HCEC 1CT (cell line): ENCODE measurements at places on chromosomes 13 and 19.

DNA sequence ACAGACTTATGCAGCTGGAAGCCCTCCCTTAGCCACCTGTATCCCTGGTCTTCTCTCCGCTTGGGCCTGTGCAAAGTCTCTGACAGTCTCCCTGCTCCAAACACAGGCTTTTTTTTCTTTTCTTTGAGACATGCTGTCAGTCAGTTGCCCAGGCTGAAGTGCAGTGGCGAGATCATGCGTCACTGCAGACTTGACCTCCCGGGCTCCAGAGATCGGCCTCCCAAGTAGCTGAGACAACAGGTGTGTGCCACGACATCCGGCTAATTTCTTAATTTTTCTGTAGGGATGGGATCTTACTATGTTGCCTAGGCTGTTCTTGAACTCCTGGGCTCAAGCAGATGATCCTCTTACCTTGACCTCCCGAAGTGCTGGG lies 1.6 kb downstream of the MZF1 start:
- DNase-seq = no peak

- DNase-seq = no peak
Measured at GRCh38 chr19:55483706-55484592, 1.0 kb upstream of the NAT14 start.

DNA sequence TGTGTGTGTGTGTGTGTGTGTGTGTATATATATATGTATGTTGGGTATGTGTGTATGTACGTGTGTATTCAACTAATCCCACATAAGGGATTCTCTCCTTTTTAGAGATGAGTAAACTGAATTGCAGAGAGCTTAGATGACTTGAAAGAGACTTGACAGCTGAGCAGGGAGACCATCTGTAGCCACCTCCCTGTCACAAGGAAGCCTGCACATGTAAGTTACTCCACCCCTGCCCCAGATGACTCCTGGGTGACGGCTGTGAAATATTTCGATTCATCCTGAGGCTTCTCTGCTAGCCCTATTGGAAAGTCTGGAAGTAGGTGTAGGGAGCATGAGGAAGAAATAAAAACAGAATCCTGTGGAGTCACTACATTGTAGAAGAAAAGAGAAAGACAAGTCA lies 480.4 kb downstream of the FOXO1 start:
- no peak for DNase-seq

DNA sequence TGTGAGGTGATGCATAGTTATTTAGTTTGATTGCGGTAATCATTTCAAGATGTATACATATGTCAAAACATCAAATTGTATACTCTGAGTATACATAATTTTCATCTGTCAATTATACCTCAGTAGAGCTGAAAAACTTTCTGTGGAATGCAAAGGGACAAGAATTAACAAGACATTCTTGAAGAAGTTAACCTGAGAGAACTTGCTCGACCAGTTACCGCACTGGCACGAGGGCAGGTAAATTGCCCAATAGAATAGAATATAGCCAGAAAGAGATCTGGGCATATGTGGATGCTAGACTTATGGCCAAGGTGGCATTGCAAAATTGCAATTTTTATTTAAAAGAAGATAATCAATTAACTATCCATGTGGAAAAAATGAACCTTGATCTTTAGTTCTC lies 42.3 kb upstream of the GJB6 start:
- no peak for DNase-seq

DNA sequence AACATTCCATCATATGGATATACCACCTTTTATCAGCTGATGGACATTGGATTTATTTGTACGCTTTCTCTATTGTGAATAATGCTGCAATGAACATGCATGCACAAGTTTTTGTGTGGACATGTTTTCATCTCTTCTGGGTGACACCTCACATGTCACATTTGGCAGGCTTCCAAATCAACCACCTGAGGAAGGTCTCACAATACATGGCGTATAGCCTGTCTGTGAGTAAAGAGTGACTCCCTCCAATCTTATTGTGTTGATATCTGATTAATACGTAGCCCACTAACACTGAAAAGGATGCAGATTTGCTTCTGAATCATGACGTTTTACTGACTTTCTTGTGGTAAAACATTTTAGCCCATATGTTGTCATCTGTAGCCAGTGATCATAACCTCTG lies 61.1 kb downstream of the SLC15A1 start:
- DNase-seq = no peak

DNA sequence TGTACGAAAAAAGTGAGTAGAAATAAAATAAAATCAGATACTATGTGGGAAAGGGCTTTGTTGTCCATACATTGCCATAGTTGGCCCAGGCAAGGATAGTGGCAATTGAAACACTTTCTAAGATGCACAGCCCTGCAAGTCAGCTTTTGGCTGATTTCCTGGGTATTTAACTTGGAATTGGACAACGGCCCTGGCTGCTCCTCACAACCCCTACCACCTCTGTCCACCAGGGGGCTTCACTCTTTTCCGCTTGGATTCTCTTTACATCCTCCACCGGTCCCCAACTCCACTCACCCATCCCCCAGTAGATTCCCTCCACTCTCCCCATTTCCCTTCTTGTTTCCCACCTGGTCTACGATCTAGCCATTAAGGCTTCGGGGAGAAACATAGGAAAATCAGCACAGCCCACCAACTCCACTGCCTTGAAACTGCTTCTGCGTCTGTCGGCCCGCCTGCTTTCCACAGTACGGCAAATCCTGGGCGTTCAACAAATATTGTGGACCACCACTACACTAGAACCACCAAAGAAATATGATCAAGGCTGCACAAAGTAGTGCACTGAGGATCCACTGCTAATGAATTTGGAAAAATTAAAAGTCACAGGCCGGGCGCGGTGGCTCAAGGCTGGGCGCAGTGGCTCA lies 48.6 kb upstream of the GTF3A start:
- DNase-seq = peak; percentile 61

DNA sequence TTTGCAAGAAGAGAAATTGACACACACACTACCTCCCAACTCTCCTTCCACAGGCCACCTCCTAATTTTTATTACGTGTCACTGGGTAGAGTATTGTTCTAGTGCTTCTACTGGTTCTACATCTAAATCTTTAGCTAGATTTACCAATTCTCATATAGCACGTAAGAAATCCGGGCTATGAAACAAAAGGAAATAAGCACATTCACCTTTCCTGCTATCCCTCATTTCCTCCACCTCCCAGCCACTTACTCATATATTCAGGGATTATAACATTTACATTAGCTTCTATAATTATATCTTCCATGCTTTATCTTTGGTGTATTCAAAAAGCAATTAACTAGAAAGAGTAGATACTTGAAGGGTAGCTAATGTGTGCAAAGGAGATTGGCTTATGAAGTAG lies 39.7 kb downstream of the USP12 start:
- no peak for DNase-seq

DNA sequence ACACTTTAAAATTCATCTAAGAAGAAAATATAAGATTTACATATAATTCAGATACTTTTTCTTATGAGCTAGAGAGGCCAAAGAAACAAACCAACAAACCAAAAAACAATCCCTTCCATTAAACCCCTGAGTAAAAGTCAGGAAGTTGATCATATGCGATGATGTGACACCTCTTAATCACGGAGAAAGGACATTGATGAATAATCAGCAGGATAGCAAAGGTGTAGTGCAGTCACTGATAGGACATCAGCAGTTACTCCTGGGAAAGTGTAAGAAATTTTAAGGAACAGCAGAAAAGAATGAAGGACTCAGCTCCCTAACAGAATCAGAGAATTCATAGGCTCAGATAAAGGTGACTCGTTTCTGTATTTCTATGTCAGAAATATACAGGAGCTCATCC lies 202.4 kb upstream of the EDNRB start:
- DNase-seq = peak; percentile 17

DNA sequence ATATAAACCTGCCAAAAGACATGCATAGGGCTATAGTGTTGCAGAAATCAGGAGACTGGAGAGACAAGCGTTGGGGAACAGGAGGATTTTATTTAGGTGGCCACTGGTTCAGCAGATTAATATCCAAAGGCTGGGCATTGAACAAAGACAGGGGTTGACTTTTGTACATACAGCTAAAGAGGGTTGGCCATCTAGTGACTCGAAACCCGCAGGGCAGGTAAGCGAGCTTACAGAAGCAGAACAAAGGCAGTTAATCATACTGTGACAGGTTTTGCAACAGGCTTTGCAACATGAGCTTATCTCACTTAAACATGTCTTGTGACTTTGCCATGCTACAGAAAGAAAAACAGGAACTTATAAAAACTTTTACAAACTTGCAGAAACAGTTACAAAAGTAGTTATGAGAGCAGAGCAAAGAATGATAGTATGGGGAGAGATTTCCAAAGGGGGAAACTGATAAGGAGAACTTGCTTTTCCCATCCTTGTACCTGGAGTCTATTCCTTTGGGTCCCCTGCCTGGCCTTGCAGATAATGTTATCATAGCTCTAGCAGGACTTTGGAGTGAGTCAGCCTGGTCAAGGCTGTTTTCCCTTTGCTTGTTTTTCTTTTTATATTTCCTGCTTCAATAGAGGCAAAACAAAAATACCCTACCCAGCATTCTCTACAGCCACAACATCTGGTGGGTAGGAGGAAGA lies 234.2 kb downstream of the PCDH17 start:
- no peak for DNase-seq

GRCh38 chr19:17303940-17304267 lies 679 bp upstream of the ABHD8 start:
- DNase-seq = no peak

- DNase-seq = no peak
Measured at GRCh38 chr13:100789968-100790367, 115.4 kb upstream of the TMTC4 start.

- DNase-seq = peak; percentile 93
Measured at GRCh38 chr13:110109910-110110309, 197.0 kb downstream of the COL4A1 start.
